CD8-positive, alpha-beta T cell (primary cell): ENCODE measurements at places on chromosomes 13 and 19. TPM values are rescaled to one million over a fixed set of nuclear protein-coding genes. Genes with fewer than 3 reads are reported as not detected.

GRCh38 chr13:73060251-73061160, 1.7 kb downstream of the KLF5 start:
- DNase-seq: no peak

DNA sequence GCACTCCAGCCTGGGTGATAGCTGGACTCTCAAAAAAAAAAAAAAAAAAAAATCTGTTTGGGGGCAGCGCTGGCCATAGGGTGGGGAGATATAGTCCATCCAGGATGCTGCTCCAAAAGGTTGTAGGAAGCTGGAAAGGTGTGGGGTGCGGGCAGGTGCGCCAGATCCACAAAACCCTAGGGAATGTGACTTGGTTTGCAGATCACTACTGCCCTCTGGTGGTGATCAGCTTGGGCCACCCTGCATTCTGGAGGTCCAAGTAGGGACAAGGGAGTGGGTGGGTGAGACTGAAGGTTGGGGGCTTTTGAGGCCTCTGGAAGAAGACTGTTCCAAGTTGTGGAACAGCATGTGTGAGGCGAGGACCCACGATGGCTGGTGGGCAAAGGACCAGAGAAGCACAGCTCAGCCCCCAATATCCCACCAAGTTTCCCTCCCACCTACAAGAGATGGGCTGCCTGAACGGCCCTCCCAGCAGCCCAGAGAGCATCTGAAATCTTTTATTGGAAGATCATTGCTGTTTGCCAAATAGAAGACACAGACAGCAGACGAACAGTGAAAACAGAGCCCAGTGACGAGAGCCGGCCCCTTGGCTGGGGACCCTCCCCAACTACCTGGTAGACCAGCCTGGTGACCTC, 10.4 kb upstream of the TYK2 start:
- DNase-seq: peak; percentile 31

GRCh38 chr19:48772503-48772953, 17.2 kb downstream of the FGF21 start:
- DNase-seq: no peak

DNA sequence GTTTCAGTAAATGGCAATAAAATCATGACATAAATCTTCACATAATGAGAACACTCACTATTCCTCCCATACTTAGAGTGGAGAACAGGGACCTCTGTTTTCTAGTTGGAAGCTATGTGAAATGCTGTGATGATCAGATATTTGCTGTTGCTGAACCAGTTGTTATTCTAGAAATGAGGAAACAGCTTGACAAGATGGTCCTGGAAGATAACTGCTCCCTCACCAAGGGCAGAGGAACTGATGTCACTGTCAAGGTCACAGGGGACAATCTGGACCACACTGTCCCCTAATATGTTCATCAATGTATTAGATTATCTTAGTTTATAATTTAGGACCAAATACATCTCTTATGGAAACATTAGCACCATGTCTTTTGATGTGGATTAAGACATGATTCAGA, 1173.3 kb downstream of the PCDH17 start:
- DNase-seq: no peak

DNA sequence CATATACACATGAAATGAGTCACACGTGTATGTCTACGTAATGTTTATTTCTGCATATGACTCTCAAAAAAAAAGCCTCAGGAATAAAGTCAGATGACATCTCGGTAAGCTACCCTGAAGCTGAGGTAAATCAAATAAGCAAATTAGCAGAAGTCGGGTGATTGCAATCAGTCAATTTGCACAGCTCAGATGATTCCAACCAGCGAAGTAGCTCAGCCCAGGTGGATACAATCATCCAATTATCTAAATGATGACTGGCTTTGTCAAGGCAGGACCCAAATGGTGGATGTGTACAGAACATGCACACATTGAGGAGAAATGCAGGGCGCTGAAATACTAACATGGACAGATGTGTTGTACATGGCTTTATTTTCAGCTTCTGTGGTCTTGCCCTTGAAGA, 148.5 kb downstream of the ZNF486 start:
- no peak for DNase-seq

DNA sequence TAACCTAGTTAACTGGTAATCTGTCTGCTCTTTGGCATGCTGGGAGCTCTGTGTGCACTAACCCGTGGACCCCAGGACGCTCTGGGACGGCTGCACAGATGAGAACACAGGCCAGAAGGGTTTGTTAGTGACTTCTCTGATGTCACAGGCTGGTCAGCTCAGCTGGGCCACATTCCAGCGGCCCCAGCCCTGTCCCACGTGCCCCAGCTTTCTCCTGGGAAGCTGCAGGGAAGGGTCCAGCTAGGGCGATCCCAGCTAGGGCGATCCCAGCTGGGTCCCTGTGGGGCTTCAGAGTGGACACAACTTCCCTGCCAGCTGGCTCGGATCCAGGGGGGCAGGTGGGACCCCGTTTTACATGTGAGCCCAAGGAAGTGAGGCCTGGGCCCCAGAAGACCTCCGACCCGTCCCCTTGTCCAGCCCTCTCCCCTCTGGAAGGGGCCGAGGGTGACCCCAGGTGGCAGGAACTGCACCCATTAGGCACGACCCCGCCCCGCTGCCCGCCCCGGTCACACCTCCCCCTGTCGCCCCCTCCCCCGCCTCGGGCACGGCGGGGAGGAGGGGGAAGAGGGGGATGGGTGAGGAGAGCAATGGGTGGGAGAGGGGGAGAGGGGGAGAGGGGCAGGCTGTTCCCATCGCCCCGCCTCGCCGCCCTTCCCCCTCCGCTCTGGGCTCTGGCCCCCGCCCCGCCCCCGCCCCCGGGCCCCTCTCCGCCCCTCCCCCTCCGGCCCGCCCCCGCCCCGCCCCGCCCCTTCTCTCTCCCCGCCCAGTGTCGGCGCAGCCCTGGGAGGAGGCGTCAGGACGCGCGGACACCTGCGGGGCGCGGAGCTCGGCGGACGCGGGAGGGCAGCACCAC, 75.2 kb upstream of the MCF2L start:
- DNase-seq: no peak

DNA sequence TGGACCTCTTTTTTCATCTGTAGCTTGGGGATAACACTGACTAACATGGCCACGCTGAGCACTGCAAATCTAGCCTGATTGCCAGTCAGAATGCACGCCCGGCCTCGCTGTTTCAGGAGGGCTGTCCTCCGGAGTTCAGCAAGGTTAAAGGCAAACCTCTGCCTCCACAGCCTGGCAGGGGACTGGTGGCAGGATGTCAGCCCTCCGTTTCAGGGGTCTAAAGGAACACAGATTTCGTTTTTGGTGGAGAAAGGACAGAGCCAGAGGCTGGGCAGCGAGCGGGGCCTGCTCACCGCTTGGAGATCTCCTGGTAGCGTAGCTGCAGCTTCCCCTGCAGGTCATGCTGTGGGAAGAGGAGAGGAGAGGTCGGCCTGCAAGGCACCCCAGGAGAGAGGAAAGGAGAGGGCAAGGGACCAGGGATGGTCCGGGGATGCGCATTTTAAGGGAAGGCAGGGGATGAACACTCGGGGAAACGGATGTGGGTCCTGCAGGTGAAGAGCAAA, 560 bp downstream of the NDUFA7 start:
- no peak for DNase-seq

Gene ZNF414
- total RNA-seq: 33.1 TPM

- DNase-seq: no peak
Observed at GRCh38 chr13:113962386-113962785, 11.5 kb downstream of the C13orf46 start.

Gene HNRNPM
- total RNA-seq: 278 TPM

GRCh38 chr13:87777387-87777786, 106.2 kb downstream of the SLITRK5 start:
- no peak for DNase-seq

GRCh38 chr13:49220856-49221589, 885 bp downstream of the MLNR start:
- peak; percentile 12 for DNase-seq

Gene ZNF345
- total RNA-seq: 8.0 TPM

Gene TNNI3
- not detected for total RNA-seq

DNA sequence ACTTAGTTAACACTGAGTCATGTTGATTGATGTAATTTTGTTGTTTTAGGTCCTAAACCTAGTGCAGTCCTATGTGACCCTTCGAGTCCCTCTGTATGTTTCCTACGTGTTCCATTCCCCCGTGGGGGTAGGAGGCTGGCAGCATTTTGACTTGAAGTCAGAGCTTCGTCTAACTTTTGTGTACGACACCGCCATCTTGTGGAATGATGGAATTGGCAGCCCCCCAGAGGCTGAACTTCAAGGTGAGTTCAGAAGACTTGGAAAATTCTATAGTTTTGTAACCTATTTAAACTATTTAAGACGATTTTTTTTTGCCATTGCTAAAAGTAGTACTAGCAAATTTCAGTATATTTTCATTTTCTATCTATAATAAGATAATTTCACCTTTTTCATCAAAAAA, 117.9 kb downstream of the STOML3 start:
- peak; percentile 29 for DNase-seq

- DNase-seq: no peak
Observed at GRCh38 chr13:103288114-103288513, 221.9 kb upstream of the SLC10A2 start.

Gene PSG3
- total RNA-seq: not detected

- no peak for DNase-seq
Observed at GRCh38 chr13:98214707-98215106, 37.6 kb upstream of the RNF113B start.

DNA sequence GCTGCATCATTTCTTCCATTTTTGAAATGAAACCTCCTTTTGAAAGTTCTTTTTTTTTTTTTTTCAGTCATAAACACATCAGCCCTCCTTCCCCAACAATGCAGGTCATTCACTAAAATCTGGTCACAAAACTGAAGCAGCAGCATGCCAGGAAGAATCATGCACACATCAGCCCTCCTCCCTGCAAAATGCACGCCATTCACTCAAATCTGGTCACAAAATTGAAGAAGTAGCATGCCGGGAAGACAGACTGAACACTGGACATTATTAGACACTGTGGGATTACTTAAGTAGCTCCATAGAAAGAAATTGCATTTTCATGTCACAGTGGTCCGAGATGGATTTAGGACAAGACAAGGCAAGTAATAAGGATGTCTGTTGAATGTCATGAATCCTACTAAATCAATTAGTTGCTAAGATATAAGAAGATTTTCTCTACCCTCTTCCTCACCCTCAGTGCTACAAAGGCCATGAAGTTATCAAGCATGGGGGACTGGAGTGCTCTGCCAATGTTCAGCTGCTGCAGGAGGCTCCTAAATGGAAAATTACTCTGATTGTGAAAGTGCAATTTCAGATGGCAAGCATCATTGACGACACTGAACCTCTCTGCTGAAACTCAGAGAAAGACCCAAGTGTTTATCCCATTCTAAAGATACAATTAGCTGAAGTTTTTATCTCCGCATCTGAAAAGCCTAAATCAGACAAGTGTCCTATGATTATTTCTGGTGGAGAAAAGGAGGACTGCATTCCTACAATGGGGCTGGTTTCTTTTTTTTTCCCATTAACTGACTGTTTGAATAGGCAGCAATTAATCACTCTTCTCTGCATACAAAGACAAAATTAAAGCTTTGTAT, 913.2 kb downstream of the DIAPH3 start:
- no peak for DNase-seq

DNA sequence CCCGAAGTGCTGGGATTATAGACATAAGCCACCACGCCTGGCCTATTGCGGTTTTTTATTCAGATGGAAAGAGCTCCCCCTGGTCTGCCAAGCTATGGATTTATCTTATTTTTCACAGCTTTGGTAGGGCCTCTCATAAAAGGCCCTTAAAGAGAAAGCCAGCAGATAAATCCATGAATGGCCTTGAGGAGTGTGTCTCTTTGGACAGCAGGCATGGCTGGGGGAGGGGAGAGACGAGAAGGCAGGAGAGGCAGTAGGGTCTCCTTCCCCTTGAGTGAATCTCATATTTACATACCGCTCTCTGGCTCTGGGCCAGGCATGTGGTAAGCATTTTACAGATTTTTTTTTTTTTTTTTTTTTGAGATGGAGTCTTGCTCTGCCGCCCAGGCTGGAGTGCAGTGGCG, 25.2 kb downstream of the MARK4 start:
- no peak for DNase-seq

DNA sequence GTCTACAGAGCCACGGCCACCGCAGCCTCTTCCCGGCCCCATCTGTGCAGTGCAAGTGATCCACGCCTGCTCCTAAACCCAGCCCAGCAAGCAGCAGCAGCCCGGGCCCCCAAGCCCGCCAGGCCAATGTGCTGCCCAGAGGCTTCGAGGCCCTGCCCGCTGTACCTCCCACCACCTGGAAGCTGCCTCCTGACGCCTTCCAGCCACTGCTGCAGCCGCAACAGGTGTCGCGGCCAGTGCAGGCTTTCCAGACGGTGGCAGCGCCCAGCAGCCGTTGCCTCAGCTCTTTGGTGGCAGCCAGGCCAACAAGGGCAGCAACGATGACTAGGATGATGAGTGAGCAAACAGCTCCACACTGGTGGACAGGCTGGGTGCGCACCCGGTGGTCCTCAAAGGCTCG, 50.2 kb upstream of the TPM4 start:
- no peak for DNase-seq

- DNase-seq: no peak
Observed at GRCh38 chr19:46491975-46492682, 3.5 kb downstream of the PNMA8B start.

Gene NKPD1
- total RNA-seq: 0.87 TPM

DNA sequence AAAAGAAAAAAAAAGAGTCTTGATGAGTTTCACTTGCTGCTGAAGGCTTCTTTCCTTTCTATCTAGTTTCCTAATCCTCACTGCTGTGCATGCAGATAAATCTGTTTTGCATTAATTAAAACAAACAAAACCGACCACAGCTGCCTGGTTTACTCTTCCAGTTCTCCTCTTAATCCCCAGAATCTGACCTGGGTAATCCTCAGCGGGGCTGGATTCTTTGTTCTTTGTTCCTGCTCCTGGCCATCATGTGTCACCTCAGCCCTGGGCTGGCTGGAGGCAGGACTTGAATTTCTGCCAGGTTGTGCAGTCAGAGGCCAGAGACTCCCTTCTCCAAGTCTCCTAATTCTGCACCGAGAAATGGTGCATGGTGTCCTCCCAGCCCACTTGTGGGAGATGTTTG, 52.2 kb upstream of the CYP4F8 start:
- no peak for DNase-seq

Gene SIGLEC9
- total RNA-seq: 0.54 TPM

Gene ZNF446
- 16.5 TPM for total RNA-seq

DNA sequence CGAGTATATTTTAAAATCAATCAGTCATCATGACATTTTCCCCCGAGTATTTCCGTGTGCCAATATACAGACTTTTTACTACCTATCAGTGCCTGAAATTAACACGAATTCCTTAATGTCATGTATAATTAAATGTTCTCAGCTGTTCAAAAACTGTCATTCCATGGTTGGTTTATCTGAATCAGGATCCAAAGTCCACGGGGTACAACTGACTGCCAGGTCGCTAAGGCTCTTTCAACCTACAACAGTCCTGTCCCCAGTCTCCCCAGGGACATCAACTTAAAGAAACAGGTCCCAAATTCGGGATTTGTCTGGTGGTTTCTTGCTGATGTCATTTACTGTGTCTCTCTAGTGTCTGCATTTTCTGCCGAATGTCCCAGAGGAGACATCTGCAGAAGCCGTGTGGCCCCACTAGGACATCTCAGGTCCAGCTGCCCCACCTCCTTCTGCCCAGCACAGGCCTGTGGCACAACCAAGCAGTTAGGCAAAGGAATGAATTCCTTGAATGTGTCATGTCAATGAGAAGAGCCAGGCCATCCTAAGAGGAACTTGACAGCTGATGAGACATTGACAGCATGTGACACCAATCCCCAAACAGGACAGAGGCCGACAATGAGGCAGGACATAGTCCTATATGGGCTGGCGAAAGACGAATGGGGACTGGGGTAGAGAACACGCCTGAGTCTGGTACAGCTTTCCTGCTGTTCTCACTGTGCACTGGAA, 109.5 kb downstream of the STK24 start:
- no peak for DNase-seq

- DNase-seq: no peak
Observed at GRCh38 chr19:1917926-1918325, 12.7 kb downstream of the ADAT3 start.
